ENCODE measurements at places on chromosomes 6 and 20. TPM values are rescaled to one million over a fixed set of nuclear protein-coding genes. Genes with fewer than 3 reads are reported as not detected.

DNA sequence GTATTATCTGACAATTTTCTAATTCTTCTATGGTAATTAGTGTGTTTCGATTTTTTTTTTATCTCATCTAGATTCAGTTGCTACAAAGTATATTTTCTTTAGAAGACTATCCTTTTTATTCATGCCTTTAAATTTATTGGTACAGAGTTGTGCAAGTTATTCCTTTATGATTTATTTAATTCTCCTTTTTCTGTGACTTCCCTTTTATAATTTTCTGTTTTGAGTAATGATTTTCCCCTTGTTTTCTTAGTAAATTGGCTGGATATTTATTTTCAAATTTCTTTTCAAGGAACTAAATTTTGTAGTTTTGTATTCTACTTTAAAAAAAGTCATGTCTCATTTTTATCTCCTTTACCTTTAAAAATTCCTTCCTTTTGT is 2.4 kb upstream of the IL22RA2 start:
- no peak for DNase-seq

Gene PXMP4
- 11.2 TPM for polyA plus RNA-seq

Gene C6orf163
- 0.78 TPM for polyA plus RNA-seq

Gene DDX43
- polyA plus RNA-seq: 0.34 TPM

Gene WFDC10B
- polyA plus RNA-seq: not detected

Gene EYA2
- 1.5 TPM for polyA plus RNA-seq

Gene OPRL1
- polyA plus RNA-seq: 0.97 TPM

DNA sequence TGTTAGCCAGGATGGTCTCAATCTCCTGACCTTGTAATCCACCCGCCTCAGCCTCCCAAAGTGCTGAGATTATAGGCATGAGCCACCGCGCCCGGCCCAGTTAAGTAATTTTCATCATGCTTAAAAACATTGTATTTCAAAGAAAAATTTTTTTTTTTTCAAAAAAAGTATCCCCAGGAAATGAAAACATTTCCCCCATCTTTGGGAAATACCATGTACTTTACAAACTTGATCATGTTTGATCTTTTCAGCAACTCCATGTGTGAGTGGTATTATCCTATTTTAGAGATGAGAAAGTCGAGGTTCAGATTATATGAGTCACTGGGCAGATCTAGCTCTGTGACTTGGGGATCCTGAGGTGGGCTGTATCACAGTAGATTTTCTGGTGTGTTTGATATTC is 11.8 kb downstream of the CHMP4B start:
- no peak for DNase-seq

- DNase-seq: no peak
Observed at GRCh38 chr6:14278446-14278845, 160.9 kb downstream of the CD83 start.

DNA sequence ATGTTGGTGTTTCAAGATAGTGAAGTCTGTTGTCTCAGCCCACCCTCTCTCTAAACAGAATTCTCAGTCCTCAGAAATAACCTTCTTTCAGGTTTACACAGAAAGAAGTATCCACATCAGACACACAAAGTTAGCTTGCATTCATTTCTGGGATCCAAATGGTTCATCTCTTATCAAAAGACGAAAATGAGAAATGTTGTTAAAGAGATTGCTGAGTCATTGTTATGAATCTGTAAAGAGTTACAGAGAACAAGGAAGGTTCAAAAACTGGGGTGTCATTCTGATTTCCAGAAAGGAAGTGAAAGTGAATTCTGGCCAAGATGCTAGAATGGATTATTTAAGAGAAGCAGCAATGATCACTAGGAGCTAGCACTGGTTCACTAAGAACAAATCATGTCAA is 90.5 kb upstream of the ATXN1 start:
- no peak for DNase-seq

DNA sequence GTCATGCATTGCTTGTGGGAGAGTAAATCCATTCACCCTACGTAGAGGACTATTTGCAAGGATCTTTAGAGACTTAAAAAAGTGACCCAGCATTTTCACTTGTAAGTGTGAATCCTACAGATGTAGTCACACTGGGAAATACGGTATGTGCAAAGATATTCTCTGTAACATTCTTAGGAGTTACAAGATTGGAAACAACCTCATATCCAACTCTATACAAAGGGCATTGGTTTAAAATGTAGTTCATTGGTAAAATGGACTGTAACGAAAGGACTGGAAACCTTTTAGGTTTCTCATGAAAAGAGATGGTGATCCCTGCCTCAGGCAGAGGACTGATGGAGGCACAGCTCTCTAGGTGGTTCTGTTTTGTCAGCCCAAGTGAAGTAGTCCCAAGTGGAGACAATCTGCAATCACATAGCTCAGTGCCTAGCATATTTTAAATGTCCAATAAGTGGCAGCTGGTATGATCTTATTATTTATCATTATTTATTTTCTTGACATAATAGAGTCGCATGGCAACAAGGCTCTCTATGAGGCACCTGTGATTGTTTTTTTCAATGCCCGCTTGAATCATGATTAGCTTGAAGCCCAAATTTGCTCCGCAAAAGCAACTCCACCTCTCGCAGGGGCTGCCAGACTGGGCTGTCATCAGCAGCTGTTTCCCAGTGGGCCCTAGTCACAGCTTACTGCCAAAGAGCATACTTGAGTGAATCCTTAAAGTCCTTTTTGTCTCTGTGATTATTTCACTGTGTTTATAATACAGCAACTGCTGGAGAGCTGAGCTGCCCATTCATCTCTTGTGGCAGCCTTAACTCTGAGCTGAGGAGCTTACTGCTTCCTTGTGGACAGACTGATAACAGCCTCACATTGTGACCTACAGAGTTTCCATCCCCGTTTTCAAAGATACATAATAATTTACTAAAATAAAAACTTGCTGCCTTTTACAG is 19.8 kb upstream of the ENPP1 start:
- no peak for DNase-seq

DNA sequence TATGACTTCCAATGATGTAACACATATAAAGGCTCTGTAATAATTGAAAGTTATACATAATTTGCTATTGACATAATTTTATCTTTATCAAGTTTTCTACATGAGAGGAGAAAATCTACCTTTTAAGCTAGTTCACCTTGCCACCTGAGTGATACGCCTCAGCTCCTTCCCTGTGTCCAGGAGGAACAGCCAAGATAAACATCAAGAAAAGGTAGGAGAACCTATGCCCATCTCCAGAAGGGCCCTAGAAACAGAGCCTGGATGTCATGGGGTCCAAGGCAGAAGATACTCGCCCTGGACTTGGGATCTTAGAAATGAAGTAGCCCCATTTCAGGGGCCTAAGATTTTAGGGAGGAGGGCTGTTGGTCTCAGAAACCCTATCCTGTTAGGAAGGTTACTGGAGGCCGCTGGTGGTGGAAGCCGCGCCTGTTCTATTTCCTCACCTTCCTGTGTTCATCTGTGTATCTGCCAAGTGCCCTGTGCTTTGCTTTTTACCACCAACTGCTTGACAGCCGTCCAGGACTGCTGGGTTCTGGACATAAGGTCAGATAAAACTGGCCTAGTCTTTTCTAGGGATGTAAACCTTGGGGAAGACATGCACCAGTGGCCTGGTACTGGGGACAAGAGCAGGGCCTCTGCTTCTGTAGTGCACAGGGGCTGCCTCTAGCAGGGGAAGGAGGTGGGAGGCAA is 178.5 kb downstream of the ARID1B start:
- DNase-seq: no peak

Measured in BJ (cell line).